Stimulated activated CD8-positive, alpha-beta memory T cell treated with anti-CD3 and anti-CD28 coated beads, Interleukin-4, amount 100 ng/mL, for 48 hours (primary cell): ENCODE measurements at places on chromosomes 3 and 15.

DNA sequence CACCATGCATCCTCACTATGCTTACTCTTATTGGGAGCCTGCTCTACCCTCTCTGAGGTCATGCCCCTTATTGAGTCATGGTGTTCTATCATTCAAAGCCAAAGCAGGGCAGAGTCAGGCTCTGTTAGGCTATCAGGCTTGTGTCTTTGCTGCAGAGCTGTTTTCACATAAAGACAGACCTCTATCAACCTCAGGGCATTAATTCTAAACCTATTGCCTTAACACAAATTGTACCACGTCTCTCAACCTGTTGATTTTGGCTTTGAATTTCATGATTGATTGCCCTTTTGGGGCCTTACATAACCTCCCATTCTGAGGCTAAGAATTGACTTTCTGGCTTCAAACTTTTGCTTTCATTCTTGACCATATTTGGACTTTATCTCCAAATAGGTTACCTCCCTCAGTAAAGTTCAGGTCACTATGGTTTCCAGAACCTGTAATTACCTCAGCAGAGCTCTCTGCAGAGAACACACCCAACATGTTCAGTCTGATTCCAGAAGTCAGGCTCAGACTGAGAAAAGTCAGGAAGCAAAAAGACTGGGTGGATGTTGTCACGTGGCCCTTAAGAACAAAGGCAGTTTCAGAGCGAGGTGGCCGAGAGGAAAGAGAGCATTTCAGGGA lies 221.4 kb upstream of the NANOGP8 start:
- no peak for DNase-seq

DNA sequence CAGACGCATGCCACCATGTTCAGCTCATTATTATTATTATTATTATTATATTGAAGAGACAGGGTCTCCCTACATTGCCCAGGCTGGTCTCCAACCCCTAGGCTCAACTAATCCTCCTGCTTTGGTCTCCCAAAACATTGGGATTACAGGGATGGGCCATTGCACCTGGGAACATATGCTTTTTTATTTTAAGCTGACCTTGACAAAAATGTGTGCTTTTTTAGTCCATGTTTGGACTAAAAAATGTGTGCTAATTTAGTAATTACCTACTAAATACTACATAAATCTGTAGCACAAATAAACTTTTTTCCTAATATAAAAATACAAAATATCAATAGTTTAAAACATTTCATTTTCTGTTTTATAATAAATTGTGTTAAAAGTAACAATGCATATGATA lies 693.2 kb downstream of the ROBO1 start:
- DNase-seq, result no peak

- no peak for DNase-seq
Observed at GRCh38 chr15:76843269-76843668, 61.9 kb downstream of the SCAPER start.

DNA sequence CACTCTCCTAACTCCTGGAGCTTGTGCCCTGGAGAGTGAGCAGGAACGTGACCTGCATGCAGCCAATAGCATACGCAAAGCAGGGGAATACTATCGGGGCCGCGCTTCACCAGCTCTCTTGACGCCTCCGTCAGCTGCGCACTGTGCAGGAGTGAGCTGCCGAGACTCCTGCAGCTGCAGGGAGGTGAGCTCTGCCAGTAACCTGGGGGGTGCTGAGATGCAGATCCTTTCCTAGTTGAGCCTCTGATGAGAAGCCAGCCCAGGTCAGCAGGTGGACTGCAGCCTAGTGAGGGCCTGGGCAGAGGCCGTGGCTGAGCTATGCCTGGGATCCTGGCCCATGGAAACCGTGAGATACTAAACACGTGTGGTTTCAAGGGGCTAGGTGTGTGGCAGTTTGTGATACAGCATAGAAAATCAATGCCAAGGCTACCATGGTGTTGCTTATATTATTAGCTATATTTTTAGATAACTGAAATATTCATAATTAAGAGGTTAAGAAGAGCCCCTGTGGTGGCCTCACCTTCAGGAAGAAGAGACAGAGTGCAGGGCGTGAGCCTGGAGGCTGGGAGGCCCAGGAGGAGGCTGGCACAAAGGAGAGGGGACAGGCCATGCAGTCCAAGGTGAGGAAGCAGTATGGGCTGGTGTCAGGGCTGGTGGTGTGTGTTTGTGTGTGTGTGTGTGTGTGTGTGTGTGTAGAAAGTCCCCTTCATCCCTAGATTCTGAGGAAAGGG lies 5.9 kb upstream of the DNAJB8 start:
- no peak for DNase-seq

DNA sequence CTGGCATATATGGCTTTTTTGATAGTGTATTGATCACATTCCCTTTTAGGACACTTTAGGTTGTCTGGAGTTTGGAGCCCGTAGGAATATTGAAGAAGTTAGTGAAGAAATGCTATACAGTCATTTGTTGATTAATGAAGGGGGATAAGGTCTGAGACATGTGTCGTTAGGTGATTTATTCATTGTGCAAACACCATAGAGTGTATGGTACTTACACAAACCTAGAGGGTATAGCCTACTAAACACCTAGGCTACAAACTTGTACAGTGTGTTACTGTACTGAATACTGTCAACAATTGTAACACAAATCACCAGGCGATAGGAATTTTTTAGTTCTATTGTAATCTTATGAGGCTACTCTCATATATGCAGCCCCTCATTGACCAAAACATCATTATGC lies 3.3 kb downstream of the TPM1 start:
- no peak for DNase-seq

DNA sequence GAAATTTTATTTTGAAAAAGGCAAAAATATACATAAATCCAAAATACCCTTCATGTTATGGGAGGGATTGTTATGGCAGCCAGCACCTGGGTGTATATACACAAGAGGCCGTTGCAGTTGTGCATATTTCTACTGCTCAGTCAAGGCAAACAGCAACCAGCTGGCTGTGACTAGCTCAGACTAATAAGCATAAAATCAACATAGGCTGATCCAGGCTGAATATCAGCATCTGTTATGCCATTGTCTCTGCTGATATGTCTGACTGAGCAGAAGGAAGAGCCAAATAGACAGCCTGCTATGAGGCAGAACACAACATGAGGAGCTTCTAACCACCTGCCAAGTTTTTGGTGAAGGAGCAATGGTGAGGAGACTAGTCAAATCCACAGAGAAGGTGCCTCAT lies 457.5 kb upstream of the ALCAM start:
- no peak for DNase-seq

DNA sequence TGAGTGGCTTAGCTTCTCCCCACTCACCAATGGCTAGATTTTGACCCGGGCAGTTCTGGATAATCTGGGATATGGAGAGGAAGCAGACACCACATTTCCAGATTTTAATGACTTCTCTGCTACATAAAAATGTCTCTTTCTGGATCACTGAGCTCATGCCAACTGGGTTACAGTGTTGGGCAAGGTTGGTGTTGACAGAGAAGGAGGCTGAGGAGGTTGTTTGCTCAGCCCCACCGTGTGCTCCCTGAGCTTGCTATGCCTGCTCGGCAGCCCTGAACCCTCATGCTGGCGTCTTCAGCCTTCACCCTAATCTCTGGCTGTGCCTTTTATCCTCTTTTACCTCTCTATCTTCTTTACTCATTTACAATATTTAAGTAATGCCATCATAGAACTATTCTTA lies 53.0 kb upstream of the KPNA4 start:
- no peak for DNase-seq

DNA sequence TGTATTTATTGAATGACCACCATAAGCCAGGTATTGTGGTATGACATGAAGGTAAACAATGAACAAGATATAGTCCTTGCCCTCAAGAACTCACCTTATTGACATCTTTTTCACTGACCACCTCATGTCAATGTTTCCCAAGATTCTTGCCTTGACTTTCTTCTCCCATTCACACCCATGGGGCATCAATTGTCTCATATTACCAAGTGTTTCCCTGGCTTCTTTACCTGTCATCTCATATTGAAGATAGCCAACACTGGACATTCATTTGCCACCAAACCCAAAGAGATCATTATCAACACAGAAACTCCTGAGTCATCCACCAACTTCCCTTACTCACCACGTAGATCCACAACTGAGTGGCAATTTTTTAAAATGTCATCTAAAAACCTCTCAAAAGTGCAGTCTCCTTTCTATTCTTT lies 2.2 kb downstream of the EFHB start:
- DNase-seq, result no peak

GRCh38 chr3:98564282-98565005 lies 29.0 kb downstream of the CPOX start:
- DNase-seq, result no peak

- no peak for DNase-seq
Observed at GRCh38 chr3:66795365-66795764, 202.7 kb upstream of the KBTBD8 start.

DNA sequence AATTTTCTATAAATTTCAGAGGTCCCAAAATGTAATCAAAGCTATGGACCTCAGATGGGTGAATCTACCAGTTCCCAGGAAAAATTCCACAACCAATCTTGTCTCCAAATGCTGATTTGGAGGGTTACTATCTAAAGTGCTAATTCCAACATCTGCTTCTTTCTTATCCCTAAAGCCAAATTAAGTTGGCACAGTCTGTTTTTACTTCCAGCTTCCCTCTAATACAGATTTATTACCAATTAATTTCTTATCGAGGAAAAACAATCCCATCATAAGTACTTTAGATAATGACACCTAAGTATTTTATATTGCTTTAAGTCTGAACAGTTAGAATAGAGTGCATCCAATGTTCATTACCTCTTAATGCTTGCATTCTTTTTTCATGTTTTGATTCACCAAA lies 12.9 kb upstream of the TAFA4 start:
- no peak for DNase-seq

GRCh38 chr3:128054367-128054766 lies 2.1 kb downstream of the SEC61A1 start:
- DNase-seq, result no peak

DNA sequence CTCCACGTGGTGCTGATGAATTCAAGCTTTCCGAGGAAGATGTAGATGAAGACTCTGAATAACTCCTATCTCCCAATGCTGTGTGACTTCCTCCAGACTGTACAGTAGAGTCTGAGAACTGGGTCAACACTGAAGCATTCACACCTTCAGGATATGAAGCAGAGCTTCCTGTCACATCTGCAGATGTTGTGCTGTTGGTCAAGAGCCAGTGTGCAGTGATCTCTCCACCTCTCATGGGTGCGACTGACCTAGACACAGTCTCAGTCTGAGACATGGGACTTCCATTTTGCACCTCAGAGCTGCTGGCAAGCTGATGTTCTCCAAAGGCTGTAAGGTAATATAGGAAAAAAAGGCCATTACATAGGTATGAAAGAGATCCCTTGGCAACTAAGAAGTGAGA lies 36.5 kb downstream of the HEG1 start:
- no peak for DNase-seq

- DNase-seq, result no peak
Observed at GRCh38 chr3:146521394-146521793, 23.0 kb downstream of the PLSCR1 start.

GRCh38 chr15:74954515-74954914 lies 2.1 kb downstream of the RPP25 start:
- no peak for DNase-seq

DNA sequence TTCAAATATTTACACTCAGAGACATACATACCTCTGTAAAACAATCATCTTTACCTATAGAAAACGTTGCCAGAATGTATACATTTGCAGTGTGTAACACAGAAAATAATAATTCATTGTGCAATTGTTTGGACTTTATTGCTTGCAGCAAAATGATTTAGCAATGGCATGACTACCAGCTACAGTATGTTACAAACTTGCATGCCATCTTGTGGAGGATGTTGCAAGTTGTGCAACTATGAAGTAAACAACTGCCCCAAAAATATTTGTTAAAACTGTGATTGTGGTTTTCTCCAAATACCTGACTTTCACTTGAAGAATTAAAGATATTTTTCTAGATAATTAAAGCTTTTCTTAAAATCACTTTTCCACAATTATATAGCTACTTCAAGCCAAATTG lies 27.1 kb upstream of the C3orf49 start:
- DNase-seq, result no peak
